ENCODE measurements at places on chromosomes 4 and X.

DNA sequence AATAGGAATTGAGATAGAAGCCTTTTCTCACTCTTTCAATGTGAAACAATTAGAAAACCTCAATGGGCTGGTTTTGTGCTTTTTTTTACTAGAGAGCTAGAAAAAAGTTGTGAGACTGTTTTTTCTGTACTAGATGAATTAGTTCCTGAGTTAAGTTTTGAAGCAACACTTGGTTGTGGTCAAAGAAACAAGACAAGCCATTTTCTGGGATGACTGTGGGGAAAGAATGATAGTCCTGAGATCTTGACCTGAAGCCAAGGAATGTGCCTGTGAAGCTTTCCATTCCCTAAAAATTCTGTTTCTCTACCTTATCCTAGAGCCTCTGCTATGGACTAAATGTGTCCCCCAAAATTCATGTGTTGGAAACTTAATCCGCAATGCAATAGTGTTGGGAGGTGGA is 157.8 kb upstream of the TLL1 start:
- DNase-seq, result no peak

GRCh38 chr4:144556636-144557035 is 89.3 kb upstream of the HHIP start:
- DNase-seq, result no peak

GRCh38 chr4:14726877-14727361 is 275.4 kb upstream of the CPEB2 start:
- DNase-seq, result peak; percentile 2

DNA sequence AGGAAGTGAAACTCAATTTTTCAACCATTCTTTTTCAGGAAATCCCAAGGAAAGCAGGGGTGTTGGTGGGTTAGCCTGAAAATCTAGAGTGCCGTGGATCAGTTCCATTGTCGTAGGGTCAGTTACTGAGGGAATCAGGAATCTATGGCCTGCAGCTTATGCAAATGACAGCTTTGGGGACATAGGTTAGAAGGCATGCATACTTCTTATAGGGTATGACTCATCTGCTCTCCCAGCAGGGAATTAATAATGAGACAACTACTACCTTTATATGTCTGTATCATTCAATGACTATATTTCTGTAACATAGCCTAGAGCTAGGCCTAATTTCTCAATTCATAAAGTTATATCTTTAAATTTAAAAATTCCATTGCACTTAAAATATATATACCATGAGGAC is 36.6 kb downstream of the ZNF41 start:
- no peak for DNase-seq

- DNase-seq, result no peak
Observed at GRCh38 chr4:111880116-111880515, 265.1 kb upstream of the FAM241A start.

- DNase-seq, result no peak
Observed at GRCh38 chr4:8407756-8408155, 32.8 kb downstream of the ACOX3 start.

DNA sequence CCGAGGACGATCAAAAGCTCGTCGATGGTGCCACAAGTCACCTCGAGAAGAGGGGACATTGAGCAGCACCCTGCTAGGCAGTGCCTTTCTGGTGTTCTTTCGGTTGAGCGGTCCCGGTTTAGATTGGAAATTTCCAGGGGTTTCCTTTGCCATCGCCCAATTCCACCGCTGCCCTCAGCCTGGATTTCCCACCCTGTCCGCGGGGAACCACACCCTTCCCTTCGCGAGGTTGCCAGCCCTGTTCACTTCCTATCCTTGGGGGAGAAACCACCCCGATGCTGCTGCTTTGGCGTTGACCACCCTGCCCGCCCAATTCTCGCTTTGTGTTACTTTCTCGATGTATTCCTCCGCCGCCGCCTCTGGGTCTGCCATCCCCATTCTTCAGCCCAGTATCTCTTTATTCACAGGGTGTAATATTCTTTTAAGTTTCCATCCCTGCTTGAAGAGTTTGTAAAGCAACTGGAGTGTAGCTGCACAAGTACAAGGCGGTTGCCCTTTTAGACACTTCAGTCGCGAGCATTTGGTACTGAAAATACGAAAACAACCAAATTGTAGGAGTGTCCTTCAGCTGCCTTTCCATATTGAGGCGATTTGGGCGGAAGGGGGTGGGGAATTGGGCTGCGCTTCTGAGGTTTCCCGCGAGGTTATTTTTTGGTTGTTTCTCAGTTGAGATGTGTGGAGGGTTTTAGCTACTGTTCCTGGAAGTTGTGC is 1.1 kb downstream of the OGT start:
- DNase-seq, result no peak

DNA sequence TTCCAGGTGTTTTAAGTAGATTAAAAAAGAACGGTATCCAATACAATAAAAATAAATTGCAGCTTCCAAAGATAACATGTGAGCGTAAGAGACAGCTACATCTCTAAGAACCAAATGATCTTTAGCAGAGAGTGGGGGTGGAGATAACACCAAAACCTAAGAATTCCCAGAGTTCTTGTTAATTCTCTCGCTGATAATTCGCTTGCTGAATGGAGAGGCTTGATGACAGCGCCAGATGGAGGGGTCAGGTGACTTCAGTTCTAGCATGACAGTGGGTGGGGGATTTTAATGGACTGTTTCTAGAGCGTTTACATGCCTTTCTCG is 2.3 kb downstream of the CLCN4 start:
- no peak for DNase-seq
